ENCODE measurements at places on chromosomes 11 and 22.

DNA sequence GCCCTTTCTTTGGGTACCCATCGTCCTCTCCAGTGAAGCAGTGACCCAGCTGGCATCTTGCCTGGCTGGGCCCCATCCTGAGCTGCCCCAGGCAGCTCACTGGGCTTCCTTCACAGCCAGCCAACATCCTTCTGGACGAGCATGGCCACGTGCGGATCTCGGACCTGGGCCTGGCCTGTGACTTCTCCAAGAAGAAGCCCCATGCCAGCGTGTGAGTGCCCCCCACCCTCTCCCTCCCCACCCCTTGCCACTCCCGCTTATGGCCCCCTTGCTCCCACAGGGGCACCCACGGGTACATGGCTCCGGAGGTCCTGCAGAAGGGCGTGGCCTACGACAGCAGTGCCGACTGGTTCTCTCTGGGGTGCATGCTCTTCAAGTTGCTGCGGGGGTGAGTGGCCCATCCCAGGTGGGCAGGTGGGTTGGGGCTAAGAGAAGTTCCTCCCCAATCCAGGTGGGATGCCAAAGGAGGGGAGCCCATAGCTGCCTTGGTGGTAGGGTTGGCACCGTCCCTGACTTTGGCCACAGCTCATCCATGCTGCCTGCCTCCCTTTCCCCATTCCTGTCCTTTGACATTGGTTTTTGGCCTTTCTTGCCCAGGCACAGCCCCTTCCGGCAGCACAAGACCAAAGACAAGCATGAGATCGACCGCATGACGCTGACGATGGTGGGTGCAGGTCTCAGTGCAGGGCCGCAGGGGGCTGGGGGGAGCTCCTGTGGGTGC is 6.8 kb upstream of the ANKRD13D start:
- DNase-seq, result no peak

DNA sequence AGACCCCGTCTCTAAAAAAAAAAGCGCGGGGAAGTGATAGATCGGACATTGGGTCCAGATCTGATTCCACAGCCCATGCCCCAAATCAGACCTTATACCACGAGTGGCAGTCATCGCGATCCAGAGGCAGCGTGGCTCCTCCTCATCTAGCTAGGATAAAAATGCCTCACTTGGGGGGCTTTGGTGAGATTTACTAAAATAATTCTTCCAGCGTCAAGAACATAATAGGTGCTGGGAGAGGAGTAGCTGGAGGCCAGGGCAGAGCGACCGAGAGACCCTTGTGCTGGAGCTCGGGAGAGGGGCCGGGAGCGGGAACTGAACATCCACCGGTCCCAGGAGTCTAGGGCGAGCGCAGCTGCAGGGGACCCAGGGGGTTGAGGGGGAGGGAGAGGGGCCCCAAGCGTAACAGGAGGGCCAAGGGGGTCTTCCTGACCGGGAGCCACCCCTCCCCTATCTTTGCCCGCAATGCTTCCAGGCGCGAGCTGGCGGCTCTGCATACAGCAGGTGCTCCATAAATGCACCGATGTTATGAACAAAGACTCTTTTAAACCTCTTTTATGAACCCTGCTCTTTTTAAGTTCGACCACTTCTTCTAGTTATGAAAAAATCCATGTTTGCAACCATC is 823 bp upstream of the CPT1A start:
- DNase-seq, result no peak

- DNase-seq, result no peak
Observed at GRCh38 chr11:127656116-127656836, 655.7 kb upstream of the KIRREL3 start.

DNA sequence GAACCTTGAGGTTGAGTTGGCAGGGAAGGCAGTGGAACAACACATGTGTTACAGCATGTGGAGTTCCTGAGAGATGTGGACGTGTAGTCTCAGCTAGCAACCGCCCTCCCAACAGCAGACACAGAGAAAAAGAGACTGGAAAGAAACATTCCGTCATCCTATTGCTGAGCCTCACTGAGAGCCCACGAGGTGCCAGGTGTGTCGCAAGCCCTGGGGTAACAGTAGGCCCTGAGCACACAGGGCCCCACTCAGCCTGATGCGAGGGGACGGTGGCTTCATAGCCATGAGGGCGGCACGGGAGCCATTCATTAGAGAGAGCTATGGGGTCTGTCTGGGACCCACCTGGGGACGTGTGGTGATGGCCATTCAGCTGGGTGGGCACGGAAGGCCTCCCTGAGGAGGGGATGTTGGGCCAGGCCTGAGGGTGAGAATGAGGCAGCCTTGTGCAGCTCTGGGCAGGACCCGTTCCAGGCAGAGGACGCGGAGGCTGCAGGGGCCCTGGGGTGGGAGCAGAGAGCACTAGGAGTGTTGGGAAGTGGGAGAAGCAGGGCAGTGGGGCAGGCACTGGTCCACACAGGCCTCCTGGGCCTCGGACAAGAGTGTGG is 26.2 kb downstream of the MPPED1 start:
- no peak for DNase-seq

GRCh38 chr11:127493330-127494022 is 492.9 kb upstream of the KIRREL3 start:
- DNase-seq, result no peak

- DNase-seq, result no peak
Observed at GRCh38 chr11:128725630-128726319, 31.9 kb downstream of the FLI1 start.

GRCh38 chr11:7423946-7424345 is 61.4 kb upstream of the OLFML1 start:
- no peak for DNase-seq

- no peak for DNase-seq
Observed at GRCh38 chr11:44446996-44447771, 118.3 kb upstream of the CD82 start.

GRCh38 chr22:23233084-23233531 is 52.8 kb downstream of the BCR start:
- DNase-seq, result no peak

- DNase-seq, result no peak
Observed at GRCh38 chr11:33197915-33198727, 36.8 kb upstream of the CSTF3 start.

DNA sequence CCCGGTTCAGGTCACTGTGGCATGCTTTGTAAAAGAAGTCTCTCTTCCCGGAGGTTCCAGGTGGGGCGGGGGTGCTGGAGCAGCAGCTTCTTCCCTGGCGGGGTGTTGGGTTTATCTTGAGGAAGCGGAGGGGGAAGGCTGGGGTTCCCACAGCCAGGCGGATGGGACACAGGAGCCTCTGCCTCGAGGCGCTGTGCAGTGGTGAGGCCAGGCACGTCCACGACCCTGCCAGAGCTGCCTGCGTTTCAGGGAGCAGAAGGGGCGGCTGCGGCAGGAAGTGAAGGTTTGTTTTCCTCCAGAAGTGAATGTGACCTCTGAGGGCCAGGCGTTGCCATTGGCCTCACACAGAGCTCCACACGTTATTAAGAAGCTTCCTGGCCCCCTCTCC is 20.1 kb upstream of the ADORA2A start:
- no peak for DNase-seq

DNA sequence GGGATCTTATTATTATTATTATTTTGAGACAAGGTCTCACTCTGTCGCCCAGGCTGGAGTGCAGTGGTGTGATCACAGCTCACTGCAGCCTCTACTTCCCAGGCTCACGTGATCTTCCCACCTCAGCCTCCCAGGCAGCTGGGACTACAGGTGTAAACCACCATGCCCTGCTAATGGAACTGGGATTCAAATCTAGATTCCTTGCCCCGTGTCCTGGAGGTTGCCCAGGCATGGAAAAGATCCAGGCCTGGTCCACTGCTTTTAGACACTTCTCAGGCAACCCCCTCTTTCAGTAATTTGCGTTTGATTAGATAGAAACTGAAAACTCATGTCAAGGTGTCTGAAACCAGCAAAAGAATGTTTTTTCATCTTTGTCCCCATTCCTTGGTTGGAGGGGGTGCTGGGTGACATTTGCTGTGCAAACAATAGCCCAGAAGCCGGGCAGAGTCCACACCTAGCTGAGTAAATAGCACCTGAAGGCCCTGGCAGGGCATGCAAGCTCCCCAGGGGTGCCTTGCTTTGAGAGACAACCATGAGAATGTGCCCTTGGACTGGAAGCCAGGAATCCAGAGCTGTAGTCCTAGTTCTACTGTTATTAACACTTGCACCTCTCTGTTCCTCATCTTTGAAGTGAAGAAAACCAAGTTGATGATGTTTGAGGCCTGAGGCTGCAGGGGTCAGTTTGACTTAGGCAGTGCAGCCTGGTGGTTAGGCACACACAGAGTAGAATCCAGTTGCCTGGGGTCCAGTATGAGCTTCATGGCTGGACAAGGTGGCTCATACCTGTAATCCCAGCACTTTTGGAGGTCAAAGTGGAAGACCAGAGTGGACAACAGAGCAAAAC is 19.1 kb upstream of the XBP1 start:
- DNase-seq, result no peak

GRCh38 chr11:63613517-63614135 is 607 bp downstream of the PLAAT3 start:
- no peak for DNase-seq

DNA sequence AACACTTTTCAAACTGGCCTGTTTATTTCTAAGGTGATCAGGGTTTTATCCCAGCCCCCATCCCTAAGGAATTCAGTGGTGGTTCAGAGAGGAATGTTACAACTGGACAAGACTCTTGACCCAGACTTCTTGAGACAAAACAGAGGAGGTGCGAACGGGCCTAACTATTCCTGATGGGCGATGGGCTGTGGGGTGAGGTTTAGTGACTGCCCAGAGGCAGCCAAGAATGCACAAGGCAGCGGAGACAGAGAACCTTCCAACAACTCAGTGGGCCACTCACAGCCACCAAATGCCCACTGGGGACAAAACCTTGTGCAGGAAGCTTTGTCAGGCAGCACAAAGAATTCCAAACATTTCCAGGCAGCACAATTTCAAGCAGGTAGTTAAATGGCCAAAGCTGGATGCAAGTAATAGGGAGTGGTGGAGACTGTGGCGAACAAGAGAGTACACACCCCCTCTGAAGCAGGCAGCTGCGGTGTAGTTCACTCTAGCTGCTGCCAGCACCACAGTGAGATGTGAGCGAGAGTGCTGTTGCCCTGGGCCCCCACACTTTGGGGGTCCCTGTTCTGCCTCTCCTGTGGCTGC is 29.2 kb downstream of the SCUBE1 start:
- no peak for DNase-seq

DNA sequence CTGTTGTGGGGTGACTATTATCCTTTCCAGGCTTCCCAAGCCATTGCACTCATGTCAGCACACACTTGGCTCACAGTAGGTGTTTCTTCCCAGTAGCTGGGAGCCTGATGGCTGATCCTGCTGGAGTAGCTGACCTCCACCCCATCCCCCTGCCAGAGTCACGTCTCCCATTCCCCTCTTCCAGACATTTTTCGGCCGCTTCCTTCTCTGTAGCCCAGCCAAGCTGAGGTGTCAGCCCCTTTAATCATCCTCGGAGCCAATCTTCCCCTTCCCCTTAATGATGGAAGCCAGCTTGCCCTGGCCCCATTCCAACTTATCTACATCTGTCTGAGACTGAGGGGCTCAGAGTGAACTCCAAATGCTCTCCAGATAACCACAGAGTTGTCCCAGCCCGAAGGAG is 550.7 kb downstream of the MN1 start:
- DNase-seq, result no peak

DNA sequence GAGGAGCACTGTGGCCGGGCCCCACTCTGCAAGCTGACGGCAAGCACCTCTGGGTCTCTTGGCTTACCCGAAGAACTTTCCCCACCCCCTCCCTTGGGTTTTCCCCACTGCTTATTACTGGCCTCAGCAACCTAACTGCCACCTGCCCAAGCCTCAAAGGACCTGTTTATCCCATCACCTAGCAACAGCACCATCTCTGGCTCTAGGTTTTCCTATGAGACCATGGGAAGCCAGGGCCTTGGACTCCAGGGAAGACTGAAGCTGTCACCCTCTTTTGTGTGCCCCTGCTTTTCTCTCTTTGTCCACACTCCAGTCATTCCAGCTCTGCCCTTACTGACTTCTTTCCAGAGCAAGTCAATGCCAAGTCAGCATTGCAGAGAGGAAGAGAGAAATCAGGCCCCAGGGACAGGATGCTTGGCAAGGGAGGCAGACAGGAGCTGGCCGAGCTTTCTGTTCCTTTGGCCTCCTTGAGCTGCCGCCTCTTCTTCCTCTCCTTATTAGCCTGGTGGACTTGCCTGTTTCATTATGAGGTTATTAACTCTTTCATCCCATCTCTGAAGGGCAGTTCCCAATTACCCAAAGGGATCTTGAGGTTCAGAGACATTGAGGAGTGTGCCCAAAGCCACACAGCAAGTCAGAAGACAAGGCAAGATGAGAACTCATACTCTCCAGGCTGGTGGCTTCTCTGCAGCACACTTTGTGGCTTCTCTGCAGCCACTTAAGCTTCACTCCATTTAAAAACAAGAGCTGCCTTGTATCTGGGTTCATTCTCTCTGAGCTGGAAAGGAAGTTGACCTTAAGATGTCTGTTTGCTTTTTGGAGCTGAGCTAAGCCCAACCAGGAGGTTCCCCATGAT is at the start of gene SMIM35:
Gene SMIM35 (minus strand): TSS at position 51 of the 856 bp plus-strand sequence. CDS start 206 bp downstream, outside the sequence.
- DNase-seq, result no peak

DNA sequence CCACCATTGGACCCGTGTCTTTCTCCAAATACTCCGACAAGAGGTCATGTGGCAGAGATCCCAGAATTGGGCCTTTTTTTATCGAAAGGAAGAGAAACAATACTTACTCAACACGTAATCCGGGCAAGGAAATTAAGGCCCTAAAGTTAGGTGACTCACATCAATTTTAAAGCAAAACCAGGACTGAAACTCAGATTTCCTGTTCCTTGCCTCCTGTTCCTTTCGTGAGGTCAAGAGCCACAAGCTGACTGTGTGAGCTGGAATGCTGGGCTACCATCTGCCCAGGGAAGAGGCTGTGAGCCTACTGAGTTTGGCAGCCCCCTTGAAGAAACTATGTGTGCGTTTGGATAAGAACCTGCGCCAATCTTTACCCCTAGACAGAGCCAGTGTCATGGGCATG is 27.1 kb upstream of the MRGPRX2 start:
- no peak for DNase-seq

DNA sequence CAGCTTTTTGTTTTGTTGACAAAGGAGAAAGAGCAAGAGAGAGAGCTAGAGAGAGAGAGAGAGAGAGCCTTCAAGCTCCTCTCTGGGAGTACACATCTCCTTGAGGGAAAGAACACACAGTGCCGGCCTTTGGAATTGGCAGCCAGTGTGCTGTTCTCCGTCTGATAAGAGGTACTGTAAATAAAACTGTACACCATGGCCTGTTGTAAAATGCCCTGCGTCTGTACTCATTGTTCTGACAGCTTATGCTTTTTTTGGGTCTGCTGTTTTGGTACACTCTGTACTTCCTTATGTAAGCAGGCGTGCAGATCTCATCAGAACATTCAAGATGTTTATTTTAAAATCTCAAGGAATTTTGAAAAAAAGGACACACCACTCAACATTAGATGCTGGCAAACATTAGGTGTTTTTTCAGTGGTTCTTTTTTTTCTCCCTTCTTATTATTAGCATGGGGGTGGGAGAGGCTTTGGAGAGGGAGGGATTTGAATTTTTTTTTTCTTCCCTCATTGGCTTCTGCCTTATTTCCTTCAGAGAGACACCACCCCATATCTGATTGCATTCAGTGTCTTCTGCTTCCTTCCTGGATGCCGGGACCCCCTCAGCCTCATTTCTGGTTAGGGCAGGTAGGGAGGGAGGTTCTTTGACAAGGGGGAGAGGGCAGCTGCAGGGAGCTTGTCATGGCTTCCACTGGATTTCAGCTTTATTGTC is 116.8 kb upstream of the NNMT start:
- no peak for DNase-seq

GRCh38 chr11:34565417-34566207 is 52.0 kb upstream of the ELF5 start:
- DNase-seq, result peak; percentile 32

Data from 8988T (cell line).